ENCODE measurements at places on chromosomes 3 and 15.

- DNase-seq: no peak
Measured at GRCh38 chr3:32198714-32199113, 39.8 kb upstream of the CMTM8 start.

DNA sequence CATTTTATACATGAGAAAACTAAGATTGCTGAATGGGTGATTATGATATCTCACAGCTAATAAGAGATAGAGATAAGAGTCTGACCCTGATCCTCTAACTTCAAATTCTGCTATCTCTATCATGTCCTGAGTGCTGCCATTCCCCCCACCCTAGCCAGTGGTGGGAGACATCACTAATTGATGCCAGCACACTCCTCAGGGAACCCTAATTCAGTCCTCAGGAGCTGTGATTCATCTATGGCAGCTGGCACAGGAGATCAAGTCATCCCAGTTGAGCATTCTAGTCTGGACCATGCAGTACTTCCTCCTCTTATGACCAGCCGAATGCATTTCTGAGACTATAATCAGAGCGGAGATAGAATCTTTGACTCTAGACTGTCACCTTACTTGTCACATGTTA is 71.9 kb downstream of the SYNM start:
- no peak for DNase-seq

DNA sequence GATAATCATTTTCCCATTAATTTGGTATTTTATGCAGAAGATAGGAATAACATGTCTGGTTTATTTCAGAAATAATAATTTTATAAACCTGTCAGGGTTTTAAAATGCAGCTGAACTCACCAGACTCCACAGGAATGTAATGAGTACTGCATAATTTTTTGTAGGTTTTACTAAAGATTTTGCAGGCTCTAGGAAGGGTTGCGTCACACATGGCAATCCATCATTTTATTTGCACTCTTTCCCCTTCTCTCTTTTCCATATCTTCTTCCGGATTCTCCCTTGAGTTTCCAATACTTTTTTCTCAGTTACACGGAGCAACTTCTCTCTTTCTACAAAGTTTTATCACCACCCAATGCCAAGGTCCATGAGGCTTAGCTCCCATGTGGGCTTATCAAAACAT is 234.7 kb downstream of the NFKBIZ start:
- DNase-seq: no peak

DNA sequence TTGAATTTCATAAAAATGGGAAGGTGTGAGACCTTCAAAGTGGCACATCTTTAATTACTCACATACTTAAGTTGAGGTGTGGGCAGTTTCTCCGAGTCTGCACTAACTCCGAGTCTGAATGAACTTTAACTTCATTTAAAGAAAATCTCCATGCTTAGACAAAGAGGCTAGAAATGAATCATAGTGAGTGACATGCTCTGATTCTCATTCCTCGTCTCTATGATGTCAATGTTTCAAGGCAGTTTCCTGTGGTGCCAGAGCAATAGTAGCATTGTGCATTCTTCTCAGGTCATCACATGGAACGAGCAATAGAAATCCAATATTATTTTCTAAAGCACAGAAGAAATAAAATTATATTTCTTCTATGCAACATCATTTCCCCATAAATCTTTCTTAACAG is 224.8 kb downstream of the KCNMB2 start:
- no peak for DNase-seq

- no peak for DNase-seq
Measured at GRCh38 chr3:143771258-143771657, 77.0 kb downstream of the SLC9A9 start.

- DNase-seq: no peak
Measured at GRCh38 chr15:64807051-64807749, 18.2 kb downstream of the PIF1 start.

Data from stimulated activated CD8-positive, alpha-beta memory T cell treated with anti-CD3 and anti-CD28 coated beads, Interleukin-4, amount 100 ng/mL, for 48 hours (primary cell).